Activated naive CD4-positive, alpha-beta T cell treated with anti-CD3 and anti-CD28 coated beads, Interleukin-2, amount 50 U/mL, for 16 hours (primary cell): ENCODE measurements at places on chromosomes 5 and 9.

DNA sequence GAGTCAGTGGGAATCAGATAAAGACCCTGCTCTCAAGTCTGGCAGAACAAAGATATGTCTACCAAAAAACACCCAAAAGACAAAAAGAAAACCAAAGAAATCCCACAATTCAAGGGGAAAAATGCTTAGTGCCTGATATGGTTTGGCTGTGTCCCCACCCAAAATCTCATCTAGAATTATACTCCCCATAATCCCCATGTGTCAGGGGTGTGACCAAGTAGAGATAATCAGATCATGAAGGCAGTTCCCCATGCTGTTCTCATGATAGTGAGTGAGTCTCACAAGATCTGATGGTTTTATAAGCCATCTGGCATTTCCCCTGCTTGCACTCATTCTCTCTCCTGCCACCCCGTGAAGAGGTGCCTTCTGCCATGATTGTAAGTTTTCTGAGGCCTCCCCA, 13.4 kb downstream of the FBXO10 start:
- no peak for DNase-seq

GRCh38 chr9:72443855-72444254, 77.6 kb upstream of the TMC1 start:
- DNase-seq: no peak

GRCh38 chr9:27382308-27382707, 85.4 kb upstream of the EQTN start:
- DNase-seq: no peak

- DNase-seq: peak; percentile 53
These were observed 553 bp downstream of the MAP3K1 start for GRCh38 chr5:56815658-56816545.

DNA sequence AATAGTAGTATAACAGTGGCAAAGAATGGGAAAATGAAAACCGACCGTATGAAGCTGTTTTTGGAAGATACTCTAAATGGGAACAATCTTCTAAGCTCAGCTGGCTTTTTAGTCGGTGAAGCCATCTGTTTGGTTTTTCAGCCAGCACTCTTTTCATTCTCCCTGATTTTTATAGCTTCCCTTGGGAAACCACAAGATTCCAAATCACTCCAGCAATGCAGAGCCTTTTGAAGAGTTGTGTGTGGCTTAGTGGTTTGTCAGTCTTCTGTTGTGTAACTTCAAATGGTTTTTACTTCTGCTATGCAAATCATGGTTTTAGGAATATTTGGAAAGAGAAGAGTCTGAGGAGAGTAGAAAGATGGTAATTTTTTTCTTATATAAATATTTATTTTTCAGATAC, 180.7 kb downstream of the KDM4C start:
- DNase-seq: no peak

GRCh38 chr9:96241391-96241809, 60.6 kb downstream of the HSD17B3 start:
- no peak for DNase-seq

DNA sequence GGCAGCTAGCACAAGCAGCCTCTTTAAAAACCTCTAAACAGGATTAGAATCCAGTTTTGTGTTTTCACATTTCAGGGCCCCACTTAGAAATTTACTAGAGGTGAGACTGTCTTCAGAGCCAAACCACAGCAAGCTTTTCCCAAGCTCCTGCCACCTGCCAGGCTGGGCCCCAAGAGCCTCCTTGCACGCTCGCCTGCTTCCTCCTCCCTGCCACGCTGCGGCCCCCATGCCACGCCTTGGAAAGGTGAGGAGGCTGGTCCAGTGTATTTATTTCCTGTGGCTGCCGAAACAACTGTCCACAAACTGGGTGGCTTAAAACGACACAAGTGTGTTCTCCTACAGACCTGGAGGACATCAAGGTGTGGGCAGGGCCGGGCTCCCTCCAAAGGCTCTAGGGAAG, 43.4 kb downstream of the NKX2-5 start:
- DNase-seq: no peak

GRCh38 chr9:111949919-111950318, 53.3 kb downstream of the UGCG start:
- DNase-seq: no peak

GRCh38 chr9:15142878-15143534, 164.0 kb downstream of the TTC39B start:
- no peak for DNase-seq

DNA sequence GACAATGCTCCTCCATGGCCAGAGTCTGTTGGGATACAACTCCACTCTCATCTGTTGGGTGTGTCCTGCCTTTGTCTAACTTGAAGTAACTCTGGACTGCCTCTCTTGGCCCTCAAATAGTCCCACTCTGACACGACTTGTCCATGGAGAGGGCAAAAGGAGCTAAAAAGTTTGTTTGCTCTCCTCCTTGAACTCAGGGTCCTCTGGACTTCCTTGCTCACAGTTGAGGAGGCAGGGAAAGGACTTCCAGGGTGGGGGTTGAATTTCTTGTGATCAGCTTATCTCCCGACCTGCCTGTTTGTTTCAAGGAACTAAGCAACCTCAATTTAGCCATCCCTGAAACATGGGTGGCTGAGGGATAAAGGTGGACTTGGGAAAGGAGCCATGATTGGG, 11.7 kb downstream of the DNAJB5 start:
- DNase-seq: no peak

- no peak for DNase-seq
These were observed 7.4 kb downstream of the KLF9 start for GRCh38 chr9:70407081-70407503.
